Activated CD4-positive, alpha-beta T cell treated with anti-CD3 and anti-CD28 coated beads for 1 hour (primary cell): ENCODE measurements at places on chromosomes 4 and X.
A peak's percentile ranks its signal among the peaks of the same experiment; 100 is the strongest.

DNA sequence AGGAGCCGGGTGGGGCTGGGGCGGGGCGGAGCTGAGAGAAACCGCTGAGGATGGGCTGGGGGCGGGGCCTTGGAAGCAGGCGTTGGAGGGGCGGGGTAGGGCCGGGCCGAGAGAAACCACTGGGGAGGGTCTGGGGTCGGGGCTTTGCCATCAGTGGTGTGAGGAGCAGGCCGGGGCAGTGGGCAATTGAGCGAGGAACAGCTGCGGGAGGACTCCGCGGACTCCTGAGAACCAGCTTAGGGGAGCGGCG lies 1.3 kb upstream of the EOLA2 start:
- DNase-seq, result no peak

GRCh38 chrX:107878106-107878505 lies 52.4 kb downstream of the MID2 start:
- DNase-seq, result no peak

DNA sequence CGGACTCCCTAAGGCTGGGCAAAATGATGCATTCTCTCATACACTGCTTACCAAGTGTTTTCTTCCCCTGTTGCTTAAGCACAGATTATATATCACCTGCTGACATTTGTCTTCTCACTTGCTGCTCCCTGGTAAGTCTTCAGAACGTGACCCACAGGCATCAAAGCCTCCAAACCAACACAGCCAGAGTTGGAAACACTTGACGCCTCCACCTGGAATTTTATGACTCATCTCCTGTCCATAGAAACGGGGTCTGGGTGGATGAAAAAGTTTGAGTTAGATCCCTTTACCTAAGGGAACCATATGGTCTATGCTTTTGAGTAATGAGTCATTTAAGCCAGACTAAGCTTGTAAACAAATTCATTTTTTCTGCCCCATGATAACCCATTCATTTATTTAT lies 251.6 kb downstream of the USP46 start:
- DNase-seq, result no peak

GRCh38 chrX:147072747-147073146 lies 258.2 kb upstream of the CXorf51A start:
- no peak for DNase-seq

DNA sequence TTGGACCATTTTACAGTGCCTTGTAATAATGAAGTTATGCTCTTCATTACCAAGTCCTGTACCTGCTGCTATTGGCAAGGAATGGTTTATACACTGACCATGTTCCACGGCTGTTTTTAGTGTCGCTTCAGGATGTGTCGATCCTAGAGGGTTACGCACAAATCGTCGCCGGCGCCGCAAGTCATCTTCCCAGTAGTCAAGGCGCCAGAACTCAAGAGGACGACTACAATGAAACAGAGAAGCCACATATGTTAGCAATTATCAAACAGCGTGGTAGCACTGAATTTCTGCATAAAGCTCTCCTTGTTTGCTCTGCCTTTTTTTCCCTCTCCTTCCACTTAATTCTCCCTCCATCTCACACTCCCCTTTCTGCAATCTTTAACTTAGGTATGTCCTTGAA lies 17.0 kb downstream of the MAB21L2 start:
- DNase-seq, result no peak

DNA sequence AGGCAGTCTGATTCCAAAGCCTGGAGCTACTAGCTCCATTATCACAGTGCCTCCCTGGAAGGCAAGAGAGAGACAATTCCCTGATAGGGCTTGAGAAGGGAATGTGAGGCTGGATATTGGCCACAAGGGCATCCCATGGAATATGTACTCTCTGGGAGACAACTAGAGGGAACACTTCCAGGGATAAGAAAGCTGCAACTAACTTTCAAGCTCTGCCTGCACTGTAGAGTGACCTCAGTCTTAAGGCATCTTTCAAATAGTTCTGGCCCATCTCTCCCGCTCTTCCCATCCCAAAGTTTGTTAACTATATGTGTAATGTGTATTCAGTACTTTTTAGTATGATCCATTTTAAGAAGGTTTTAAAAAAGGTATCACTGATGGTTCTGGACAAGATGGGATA lies 13.1 kb upstream of the RNF212 start:
- DNase-seq, result no peak

- no peak for DNase-seq
These were observed 362.0 kb downstream of the ADAM29 start for GRCh38 chr4:175280153-175280552.

- DNase-seq, result no peak
These were observed 326.6 kb upstream of the ATOH1 start for GRCh38 chr4:93501946-93502345.

GRCh38 chr4:65805936-65806335 lies 135.6 kb upstream of the EPHA5 start:
- no peak for DNase-seq

- DNase-seq, result no peak
These were observed 57.5 kb downstream of the DCX start for GRCh38 chrX:111354496-111354895.

- DNase-seq, result no peak
These were observed 69.3 kb downstream of the MTMR1 start for GRCh38 chrX:150762258-150763165.

DNA sequence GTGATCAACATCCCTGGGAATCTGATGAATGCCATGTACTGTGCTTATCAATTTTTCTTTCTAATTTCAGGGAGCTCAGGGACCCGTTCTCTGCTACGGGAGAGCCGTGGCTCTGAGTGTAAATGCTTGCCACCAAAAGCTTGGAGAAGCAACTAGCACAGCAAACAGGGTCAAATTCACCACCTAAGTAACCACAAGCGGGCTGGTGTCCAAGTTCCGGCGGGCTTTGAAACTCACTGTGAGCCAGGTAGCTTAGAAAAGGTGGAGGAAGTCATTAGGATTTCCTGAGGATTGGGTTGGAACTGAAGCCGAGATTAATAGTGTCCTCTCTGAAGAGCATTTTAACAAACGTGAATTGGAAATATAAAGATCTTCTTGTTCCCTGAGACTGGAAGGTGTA lies 87.2 kb downstream of the CLDN34 start:
- DNase-seq, result no peak

DNA sequence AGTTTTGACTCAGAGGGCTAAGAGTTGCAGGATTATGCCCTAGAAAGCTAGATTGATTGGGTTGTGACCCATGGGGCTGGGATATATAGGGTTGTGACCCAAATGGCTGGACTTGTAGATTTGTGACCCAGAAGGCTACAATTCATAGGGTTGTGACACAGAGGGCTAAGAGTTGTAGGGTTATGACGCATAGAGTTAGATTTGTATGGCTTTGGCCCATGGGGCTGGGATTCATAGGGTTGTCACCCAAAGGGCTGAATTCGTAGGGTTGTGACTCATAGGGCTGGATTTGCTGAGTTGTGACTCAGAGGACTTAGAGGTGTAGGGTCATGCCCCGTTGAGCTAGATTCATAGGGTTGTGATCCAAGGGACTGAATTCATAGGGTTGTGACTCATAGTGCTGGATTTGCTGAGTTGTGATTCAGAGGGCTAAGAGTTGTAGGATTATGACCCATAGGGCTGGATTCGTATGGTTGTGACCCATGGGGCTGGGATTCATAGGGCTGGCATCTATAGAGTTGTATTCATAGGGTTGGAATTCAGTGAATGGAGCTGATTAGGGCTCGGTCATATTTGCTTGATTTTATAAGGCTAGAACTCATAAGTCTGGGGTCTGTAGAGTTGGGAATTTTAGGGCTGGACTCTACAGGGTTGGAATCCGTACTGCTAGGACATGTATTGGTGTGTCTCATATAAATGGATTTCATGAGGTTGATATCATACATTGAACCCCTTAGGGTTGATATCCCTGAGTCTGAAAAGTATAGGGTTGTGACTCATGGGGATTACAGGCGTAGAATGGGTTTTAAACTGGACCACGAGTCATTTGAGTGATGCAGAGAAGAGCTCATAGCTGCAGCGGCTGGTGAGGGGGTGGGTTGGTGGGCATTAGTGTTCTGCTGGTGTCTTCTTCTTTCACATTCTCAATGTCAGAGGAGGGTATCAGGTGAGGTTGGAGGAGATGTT lies 125.7 kb downstream of the CRLF2 start:
- DNase-seq, result no peak

- no peak for DNase-seq
These were observed 55.0 kb upstream of the AP1S2 start for GRCh38 chrX:15909605-15910004.

GRCh38 chr4:67659065-67659464 lies 41.9 kb downstream of the UBA6 start:
- DNase-seq, result no peak

GRCh38 chrX:116399681-116400080 lies 36.7 kb upstream of the SLC6A14 start:
- DNase-seq, result no peak

DNA sequence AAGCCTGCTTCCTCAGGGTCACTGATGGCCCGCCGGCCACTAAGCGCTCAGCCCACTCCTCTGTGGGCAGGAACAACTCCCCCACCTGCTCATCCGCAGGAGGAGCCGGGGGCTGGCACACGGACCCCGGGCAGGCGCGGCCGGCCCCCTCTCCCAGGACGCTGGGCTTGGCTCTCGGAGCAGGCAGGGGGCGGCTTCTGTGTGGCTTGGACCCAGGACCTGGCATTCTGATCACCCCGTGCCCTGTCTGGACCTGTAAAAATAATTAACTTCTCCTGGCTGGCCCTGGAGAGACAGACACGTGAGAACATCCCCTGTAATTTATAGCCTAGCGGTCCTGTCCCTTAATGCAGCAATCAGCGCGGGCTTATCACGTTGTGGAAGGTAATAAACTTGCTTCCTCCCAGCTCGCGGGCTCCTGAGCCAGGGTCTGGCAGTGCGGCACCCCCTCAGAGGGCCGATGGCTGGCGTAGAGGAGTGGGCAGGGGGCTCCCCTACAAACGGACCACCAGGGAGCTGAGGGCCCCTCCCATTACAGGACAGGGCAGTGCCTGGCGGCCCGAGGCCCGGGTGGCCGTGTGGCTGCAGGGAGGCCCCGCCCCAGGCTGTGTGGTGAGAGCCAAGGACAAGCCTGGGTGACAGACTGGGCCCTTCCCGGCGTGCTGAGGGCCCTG lies 84.5 kb upstream of the NKX1-1 start:
- DNase-seq, result no peak

DNA sequence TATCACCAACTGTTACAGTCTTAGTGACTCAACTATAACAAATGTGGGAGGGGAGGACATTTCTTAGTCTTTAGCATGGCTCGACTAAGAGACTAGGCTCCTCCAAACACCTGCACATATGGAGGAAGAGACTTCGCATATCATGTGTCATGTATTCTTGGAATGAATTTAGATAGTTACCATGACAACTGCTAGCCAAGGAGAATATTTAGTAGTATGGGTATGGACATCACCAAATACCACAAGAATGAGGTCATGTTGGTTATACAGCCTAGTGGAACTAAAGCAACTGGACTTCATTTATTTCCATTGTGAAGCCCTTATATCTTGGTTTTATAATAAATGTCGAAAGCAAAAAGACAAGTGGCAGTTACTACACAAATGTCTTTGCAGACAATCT lies 512.3 kb downstream of the CFAP47 start:
- no peak for DNase-seq

DNA sequence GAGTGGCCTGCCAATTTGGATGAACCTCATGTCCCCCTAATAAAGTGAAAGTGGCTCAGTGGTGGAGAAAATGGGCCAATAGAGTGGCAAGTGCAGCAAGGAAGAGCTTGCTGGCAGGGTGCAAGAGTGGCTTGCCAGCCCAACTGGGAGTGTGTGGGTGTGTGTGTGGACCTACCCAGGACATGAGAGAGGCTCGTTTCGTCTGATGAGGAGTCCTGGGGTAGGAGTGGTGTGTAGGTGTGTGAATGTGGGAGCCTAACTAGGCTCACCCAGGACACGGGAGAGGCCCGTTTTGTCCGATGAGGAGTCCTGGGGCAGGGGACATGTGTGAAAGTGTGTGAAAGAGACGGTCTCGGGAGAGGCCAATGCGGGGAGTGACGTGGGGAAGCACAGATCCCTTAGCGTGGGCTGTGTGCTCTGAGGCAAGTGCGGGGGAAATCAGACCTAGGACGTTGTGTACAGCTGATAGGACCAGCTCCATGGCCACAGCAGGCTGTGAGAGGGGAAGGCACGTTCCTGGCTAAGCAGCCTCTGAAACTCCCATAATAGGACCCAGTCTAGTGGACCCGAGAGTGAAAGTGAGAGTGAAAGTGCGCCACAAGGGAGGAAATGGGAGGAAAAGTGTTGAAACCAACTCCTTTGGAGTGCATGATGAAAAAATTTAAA lies 5.3 kb downstream of the GAGE10 start:
- DNase-seq, result peak; percentile 8

DNA sequence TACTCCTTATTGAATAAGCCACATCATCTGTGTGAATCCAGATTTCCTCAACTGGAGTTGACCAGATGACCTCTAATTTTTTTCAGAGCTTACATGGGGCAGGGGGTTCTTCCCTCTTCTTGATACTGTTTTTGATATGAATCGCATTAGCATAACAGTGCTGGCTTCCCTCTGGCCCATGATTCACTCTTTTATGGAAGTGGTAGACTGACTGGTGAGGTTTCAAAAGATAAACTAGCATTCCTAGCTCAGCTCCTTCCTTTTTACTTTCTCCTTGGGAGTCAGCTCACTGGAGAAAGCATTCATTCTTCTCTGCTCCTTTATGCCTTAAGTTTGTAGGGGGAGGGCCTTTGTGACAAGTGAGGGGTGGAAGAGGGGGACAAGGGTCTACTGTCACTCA lies 161.0 kb upstream of the FGF13 start:
- DNase-seq, result no peak

GRCh38 chrX:153791104-153791852 lies 2.9 kb downstream of the IDH3G start:
- DNase-seq, result no peak

DNA sequence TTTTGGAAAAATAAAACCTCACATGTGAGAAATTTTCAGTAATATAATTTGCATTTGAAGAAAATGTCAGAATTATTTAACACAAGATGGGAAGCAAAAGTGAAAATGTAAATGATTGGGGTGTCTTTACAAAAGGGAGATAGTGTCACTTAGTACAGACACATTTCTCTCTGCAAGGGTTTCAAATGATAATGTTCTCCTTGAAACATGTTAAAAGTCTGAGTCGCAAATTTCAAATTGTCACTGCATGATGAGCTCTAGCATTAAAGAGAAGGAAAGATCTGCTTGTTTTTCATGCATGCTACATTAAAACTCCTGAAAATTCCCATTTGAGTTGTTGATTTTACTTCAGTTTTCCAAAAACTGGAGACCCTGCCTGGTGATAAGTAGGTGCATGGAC lies 122.0 kb upstream of the LDB2 start:
- no peak for DNase-seq

DNA sequence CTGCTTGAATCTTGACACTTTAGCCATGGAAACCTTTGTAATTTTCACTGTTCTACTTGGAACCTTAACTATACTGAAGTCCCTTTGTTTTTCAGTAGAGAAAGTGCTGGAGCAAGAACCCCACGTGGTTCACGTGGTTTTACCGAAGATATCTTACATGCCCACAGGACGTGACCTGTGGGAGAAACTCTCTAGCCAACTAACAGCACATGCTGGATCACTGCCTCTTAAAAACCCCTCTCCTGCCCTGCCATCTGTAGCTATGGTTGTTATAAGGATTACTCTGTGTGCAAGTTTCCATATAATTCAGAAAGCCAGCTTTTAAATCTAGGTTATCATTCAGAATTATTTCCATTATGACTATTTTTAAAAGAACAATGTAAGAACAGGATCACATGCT lies 30.2 kb downstream of the SPANXD start:
- no peak for DNase-seq

GRCh38 chrX:154734061-154734781 lies 16.7 kb downstream of the GAB3 start:
- DNase-seq, result no peak

- no peak for DNase-seq
These were observed 8.6 kb upstream of the FAT4 start for GRCh38 chr4:125306112-125306511.
